ENCODE measurements at places on chromosomes 3 and 15.

- DNase-seq = no peak
These were observed 4.1 kb downstream of the UBE2E1 start for GRCh38 chr3:23809840-23810342.

- no peak for DNase-seq
These were observed 86.5 kb downstream of the TNIK start for GRCh38 chr3:171373711-171374110.

DNA sequence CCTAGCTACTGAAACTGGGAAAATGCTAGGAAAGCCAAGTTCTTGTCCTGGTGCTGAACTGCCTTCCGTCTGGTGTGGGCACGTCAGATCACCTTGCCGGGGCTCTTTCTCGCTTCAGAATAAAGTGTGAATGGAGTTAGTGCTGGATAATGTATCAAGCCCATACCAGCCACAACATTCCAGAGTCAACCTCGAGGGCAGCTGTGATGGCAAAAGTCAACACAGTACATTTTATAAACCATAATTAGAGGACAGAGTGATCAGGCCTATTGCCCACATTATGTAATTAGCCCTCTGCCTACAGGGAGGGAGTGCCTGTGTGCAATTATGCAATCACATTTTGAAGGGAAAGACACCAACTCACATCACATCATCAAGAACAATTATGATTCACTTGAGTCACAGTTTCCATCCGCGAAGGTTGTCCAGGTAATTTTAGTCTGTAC is 165.2 kb downstream of the RORA start:
- no peak for DNase-seq

GRCh38 chr15:89898146-89898545 is 4.4 kb upstream of the AP3S2 start:
- no peak for DNase-seq

DNA sequence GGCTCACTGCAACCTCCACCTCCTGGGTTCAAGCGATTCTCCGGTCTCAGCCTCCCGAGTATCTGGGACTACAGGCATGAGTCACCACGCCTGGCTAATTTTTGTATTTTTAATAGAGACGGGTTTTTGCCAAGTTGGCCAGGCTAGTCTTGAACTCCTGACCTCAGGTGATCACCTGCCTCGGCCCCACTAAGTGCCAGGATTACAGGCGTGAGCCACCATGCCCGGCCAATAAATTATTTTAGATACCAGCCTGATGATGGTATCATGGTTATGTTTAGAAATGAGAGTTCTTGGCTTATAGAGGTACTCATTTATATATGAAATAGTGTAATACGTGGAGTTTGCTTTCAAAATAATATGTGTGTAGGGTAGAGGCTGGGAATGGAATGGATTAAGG is 119.4 kb downstream of the NEO1 start:
- DNase-seq = no peak

GRCh38 chr3:107208100-107208499 is 169.1 kb upstream of the CCDC54 start:
- DNase-seq = no peak

All from T follicular helper cell (primary cell).